ENCODE measurements at places on chromosomes 7 and 10.

- no peaks in the 10 kb centered on the region for H3K36me3 ChIP-seq
- no peak for ATAC-seq
- peaks cover 74% of the 10 kb centered on the region for H3K4me1 ChIP-seq
- no peaks in the 10 kb centered on the region for H3K27me3 ChIP-seq
- no peak overlapping the region for H3K4me3 ChIP-seq
Observed at GRCh38 chr7:141696348-141696747, 5.6 kb downstream of the DENND11 start.

DNA sequence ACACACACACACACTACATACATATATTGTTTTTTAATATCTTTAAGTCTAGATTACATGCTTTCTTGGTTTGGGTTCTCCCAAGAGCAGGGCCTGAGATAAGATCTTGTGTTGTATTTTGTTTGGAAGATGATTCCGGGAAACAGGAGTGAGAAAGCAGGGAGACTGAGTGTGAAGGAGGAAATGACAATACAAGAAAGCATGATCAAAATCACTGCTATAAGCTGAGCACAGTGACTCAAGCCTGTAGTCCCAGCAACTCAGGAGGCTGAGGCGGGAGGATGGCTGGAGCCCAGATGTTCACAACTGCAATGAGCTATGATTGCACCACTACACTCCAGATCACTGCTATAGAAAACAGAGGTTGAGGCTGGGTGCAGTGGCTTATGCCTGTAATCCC, 267.6 kb downstream of the SKIDA1 start:
- no peak for ATAC-seq
- no peaks in the 10 kb centered on the region for H3K36me3 ChIP-seq
- H3K27me3 ChIP-seq, result no peaks in the 10 kb centered on the region
- no peak overlapping the region for H3K27ac ChIP-seq

- no peak overlapping the region for H3K27ac ChIP-seq
- no peak for ATAC-seq
- H3K36me3 ChIP-seq, result no peaks in the 10 kb centered on the region
- no peak overlapping the region for H3K4me3 ChIP-seq
- H3K27me3 ChIP-seq, result no peaks in the 10 kb centered on the region
Observed at GRCh38 chr10:9895981-9896380, 1121.7 kb upstream of the CELF2 start.

DNA sequence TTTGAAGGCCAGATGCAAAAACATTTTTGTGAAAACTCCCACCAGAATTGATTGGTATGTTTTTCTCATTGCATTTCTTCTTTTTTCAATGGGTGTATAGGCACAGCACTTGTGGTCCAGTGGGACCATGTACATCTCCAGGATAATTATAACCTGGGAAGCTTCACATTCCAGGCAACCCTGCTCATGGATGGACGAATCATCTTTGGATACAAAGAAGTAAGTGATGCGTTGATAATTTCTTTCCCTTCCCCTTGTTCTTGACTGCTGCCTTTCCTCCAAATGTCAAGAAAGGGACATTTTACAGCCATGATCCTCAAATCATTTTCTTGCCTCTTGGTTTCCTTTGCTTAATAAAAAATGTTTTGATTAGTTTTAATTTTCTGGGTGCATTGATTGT, 331.5 kb downstream of the PLXDC2 start:
- H3K36me3 ChIP-seq, result no peaks in the 10 kb centered on the region
- no peaks in the 10 kb centered on the region for H3K27me3 ChIP-seq
- H3K4me1 ChIP-seq, result no peaks in the 10 kb centered on the region

- no peak overlapping the region for H3K27ac ChIP-seq
- H3K36me3 ChIP-seq, result no peaks in the 10 kb centered on the region
- H3K4me3 ChIP-seq, result no peak overlapping the region
- no peak for ATAC-seq
- H3K27me3 ChIP-seq, result no peaks in the 10 kb centered on the region
Observed at GRCh38 chr7:30274641-30275040, 9.8 kb upstream of the ZNRF2 start.

DNA sequence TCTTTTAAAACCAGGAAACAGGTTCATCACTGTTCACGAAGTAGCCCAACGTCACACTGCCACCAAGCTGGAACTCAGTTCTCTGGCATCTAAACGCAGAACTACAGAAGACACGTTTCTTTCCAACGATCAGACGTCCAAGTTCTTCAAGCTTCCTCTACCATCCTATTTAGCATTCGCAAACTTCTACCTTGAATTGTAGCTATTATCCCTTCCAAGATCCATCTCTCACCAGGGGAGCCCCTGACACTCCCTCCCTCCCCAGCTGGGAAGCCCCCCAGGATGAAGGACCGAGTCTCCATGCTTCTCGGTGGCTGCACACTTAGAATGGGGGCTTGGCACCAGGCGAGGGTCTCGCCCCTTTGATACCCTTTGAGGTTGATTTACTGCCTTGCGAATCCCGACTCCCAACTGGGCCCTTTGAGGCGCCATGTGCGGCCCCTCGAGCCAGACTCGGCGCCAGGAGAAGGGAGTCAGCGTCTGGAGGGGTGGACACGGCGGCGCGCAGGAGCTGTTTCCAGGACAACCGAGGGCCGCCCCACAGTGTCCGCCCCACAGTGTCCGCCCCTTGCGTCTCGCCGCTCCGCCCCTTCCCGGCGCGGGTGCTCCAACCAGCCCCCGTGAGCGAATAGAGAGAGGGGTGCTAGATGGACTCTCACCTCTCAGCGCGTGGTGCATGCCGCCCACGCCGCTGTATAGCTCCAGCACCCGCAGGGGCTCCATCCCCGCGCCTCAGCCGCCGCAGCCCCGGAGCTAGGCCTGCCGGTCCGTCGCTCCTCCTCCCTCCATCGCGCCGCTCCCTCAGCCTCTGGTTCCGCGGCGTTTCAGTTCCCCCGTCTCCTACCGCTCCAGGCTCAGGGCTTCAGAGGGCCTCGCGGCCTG, at the start of gene TRDMT1:
TSS of gene TRDMT1 (minus strand) at position 761 of the 882 bp plus-strand sequence. CDS start at position 723, 38 bp downstream.
- H3K27me3 ChIP-seq, result no peaks in the 10 kb centered on the region
- peak within 1 kb of the TSS; percentile 92 for H3K27ac ChIP-seq
- ATAC-seq, result peak; percentile 96
- H3K36me3 ChIP-seq, result no peaks in the 10 kb centered on the region

DNA sequence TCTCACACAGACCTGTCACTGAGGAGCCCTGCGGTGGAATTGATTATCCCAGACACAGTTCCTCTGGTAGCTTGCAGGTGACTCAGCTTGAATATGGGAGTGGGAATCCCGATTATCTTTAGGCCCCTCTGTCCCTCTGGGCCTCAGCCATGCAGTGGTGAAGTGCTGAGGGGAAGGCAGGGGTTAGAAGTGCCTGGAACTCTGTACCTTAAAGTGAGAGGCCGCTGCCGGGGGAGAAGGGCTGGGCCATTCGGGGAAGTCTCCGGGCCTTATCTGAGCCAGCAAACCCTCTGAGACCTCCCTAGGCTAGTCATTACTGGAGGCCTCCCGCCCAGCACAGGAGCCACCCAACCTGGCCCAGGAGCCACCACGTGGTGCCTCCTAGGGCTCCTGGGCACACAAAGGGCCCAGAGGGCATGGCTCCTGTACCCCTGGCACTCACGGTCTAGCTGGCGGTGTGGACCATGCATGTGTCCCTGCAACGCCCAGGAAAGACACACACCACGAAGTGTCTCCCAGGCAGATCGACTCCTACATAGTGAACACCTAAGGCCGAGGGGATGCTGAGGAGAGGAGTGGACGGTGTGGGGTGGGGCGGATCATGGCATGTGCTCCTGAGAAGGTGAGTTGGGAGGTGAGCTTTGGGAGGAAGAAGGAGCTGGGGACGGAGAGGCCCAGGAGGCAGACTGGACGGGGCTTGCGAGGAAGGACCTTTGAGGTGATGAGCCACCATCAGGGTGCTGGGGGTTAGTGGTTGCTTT, 56.2 kb downstream of the HK1 start:
- peak overlapping the region; percentile 71 for H3K4me3 ChIP-seq
- ATAC-seq, result peak; percentile 72
- H3K4me1 ChIP-seq, result peaks cover 71% of the 10 kb centered on the region
- no peaks in the 10 kb centered on the region for H3K27me3 ChIP-seq
- H3K27ac ChIP-seq, result peak overlapping the region; percentile 90

DNA sequence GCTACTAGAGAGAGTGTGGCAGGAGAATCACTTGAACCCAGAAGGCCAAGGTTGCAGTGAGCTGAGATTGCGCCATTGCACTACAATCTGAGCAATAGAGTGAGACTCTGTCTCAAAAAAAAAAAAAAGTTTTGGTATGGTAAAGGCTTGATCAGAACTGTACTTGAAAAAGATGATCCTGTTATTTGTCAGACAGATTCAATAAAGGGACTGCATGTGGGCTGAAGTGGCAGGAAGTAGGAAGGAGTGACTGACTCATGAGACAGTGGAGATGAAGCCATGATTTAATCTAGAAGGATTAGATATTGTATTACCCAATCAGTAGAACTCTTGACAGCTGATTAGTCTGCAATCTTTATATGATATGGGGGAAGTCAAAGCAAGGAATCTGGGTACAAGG, 2.7 kb upstream of the TMEM254 start:
- H3K36me3 ChIP-seq, result no peaks in the 10 kb centered on the region
- no peak for ATAC-seq
- H3K27me3 ChIP-seq, result no peaks in the 10 kb centered on the region

GRCh38 chr10:92965314-92965713, 95.3 kb upstream of the CYP26C1 start:
- H3K27ac ChIP-seq, result no peak overlapping the region
- no peaks in the 10 kb centered on the region for H3K27me3 ChIP-seq
- H3K36me3 ChIP-seq, result peaks cover 13% of the 10 kb centered on the region
- no peak for ATAC-seq
- peaks cover 7% of the 10 kb centered on the region for H3K4me1 ChIP-seq
- no peak overlapping the region for H3K4me3 ChIP-seq

GRCh38 chr10:80416479-80417098, 8.2 kb downstream of the PRXL2A start:
- no peak for ATAC-seq
- no peak overlapping the region for H3K27ac ChIP-seq
- peaks cover 46% of the 10 kb centered on the region for H3K4me1 ChIP-seq
- no peaks in the 10 kb centered on the region for H3K27me3 ChIP-seq
- H3K4me3 ChIP-seq, result no peak overlapping the region
- H3K36me3 ChIP-seq, result peaks cover 4% of the 10 kb centered on the region

DNA sequence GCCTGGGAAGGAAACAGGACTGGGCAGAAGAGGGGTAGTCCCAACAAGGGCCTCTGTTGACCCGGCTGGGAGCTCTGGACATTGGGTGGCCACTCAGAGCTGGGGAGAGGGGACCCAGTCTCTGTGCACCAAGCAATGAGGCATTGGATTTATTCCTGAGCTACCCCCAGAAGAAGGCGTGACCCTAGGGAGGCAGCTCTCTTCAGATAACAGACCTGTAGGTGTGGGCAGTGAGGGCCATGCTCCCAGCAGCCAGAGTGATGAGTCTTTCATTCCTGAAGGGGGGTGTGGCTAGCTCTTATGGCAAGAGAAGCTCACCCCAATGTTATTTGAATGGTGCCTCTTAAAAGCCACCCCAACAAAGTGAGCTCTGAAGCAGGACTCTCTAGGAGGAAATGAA, 20.4 kb downstream of the TEX36 start:
- H3K4me3 ChIP-seq, result no peak overlapping the region
- no peak for ATAC-seq
- H3K27me3 ChIP-seq, result peaks cover 5% of the 10 kb centered on the region
- no peaks in the 10 kb centered on the region for H3K4me1 ChIP-seq

DNA sequence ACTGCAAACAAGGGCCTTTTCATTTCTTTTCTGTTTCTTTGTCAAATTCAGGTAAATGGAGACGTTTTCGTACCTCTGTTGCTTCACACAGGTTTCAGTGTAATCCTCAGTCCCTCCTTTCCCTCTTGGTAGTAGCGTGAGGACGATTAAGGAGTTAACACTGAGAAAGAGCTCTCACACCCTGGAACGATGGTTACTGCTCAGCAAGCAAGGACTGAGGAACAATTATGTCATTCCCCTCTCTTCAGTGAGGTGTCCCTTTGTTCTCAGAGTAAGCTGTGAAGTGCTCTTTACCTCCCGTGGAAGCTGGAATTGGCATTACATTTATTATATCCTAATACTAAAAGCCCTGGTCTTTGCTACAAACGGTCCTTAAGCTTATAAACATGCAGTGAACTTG, 95.9 kb downstream of the FANK1 start:
- no peaks in the 10 kb centered on the region for H3K4me1 ChIP-seq
- no peaks in the 10 kb centered on the region for H3K27me3 ChIP-seq
- no peak overlapping the region for H3K4me3 ChIP-seq
- ATAC-seq, result no peak

GRCh38 chr10:18668026-18668425, 8.8 kb downstream of the ARL5B start:
- H3K4me1 ChIP-seq, result peaks cover 23% of the 10 kb centered on the region
- no peak overlapping the region for H3K27ac ChIP-seq
- no peak for ATAC-seq
- no peaks in the 10 kb centered on the region for H3K27me3 ChIP-seq

DNA sequence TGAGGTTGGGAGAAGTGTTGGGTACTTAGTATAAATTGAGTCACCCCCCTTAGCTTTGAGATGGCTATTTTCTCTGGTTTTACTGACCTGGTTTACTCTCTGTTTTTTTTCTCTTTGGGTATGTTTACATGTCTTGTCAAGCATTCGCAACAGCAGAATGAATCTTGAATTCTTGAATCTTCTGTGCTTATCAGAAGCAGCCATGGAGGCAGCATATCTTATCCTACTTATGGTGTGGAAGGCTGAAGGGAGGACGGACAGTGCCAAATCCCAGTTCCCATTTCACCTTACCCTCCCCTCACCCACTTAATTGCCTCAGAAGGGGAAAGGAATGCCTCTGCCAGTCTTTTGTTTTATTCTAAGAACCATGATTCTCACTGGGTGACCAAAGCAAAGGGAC, 3.7 kb downstream of the SND1 start:
- H3K36me3 ChIP-seq, result peaks cover 36% of the 10 kb centered on the region
- H3K4me3 ChIP-seq, result no peak overlapping the region
- ATAC-seq, result no peak
- peaks cover 69% of the 10 kb centered on the region for H3K4me1 ChIP-seq
- H3K27ac ChIP-seq, result no peak overlapping the region

DNA sequence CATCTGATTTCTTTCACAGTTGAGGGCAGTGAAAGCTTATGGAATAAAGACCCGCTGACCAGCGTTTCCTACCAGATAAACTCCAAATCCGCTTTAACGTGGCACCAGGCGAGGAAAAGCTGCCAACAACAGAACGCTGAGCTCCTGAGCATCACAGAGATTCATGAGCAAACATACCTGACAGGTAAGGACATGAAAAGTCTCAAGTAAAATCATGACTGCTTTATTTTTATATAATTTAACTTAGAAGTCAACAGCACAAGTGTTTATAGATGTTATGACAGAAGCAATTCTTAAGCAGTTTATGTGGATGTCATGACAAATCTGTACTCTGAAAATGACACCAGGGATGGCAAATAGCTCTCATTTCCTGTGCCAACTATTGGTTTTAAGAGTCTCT, 24.5 kb downstream of the MRC1 start:
- no peak for ATAC-seq
- no peaks in the 10 kb centered on the region for H3K36me3 ChIP-seq
- H3K27me3 ChIP-seq, result peaks cover 32% of the 10 kb centered on the region
- H3K4me1 ChIP-seq, result peaks cover 8% of the 10 kb centered on the region
- no peak overlapping the region for H3K27ac ChIP-seq

DNA sequence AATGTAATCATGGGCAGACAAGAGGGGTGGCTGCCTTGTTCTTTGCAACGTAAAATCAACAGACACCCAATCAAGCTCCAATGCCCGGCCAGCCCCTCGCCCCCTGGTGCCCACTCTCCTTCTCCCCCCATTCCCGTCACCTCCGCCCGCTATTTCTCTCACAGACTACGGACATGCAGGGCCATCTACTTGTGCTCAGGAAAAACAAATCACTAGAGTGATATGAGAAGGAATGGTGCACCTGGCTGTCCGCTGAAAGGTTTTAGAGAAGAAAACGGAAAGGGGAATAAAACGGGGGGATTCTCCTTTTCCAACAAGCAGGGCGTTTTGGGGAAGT, 396 bp downstream of the GRM8 start:
- ATAC-seq, result no peak
- no peaks in the 10 kb centered on the region for H3K36me3 ChIP-seq
- peaks cover 18% of the 10 kb centered on the region for H3K4me1 ChIP-seq
- H3K4me3 ChIP-seq, result peak overlapping the region; percentile 86

All from stimulated activated memory B cell treated with anti-CD40 and anti-IgM and Interleukin-4, amounts not matched to agents 10 μg/mL and 1 μg/mL and 100 μg/mL, for 72 hours (primary cell).